ENCODE measurements at places on chromosomes 1 and 21. TPM values are rescaled to one million over a fixed set of nuclear protein-coding genes. Genes with fewer than 3 reads are reported as not detected.

Gene KIF21B
- 76.3 TPM for total RNA-seq

Gene POMGNT1
- 38.7 TPM for total RNA-seq

Gene SUMO3
- total RNA-seq: 59.3 TPM

Gene BCL2L15
- 0.49 TPM for total RNA-seq

Gene JUN
- total RNA-seq: 281 TPM

Gene SPRR2G
- total RNA-seq: not detected

Gene ERO1B
- 15.3 TPM for total RNA-seq

Gene C1orf141
- total RNA-seq: 1.3 TPM

Gene ESPN
- 27.5 TPM for total RNA-seq

Gene SYTL1
- 5.9 TPM for total RNA-seq

Gene BSND
- not detected for total RNA-seq

Gene NTMT2
- 0.99 TPM for total RNA-seq

Gene GBP5
- total RNA-seq: 0.93 TPM

All from camera-type eye (tissue), 1 donor.